ENCODE measurements at places on chromosomes 2 and 18.

DNA sequence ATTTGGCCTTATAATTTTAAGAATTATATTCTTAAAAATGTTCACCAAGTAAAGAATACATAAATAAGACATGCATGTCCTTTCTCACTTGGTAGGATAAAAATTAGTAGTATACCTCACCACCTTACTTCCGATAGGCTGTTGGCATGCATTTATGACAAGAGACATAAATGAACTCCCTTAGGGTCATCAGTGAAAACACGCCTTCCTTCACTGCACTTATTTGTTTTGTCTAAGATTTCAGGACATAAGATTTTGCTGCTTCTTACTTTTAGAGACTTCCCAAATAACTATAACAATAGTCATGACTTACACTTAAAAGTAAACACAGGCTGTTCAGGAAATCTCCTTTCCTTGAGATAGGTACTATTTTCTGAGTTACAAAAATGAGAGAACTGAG lies 661.3 kb upstream of the CNTNAP5 start:
- DNase-seq = no peak

DNA sequence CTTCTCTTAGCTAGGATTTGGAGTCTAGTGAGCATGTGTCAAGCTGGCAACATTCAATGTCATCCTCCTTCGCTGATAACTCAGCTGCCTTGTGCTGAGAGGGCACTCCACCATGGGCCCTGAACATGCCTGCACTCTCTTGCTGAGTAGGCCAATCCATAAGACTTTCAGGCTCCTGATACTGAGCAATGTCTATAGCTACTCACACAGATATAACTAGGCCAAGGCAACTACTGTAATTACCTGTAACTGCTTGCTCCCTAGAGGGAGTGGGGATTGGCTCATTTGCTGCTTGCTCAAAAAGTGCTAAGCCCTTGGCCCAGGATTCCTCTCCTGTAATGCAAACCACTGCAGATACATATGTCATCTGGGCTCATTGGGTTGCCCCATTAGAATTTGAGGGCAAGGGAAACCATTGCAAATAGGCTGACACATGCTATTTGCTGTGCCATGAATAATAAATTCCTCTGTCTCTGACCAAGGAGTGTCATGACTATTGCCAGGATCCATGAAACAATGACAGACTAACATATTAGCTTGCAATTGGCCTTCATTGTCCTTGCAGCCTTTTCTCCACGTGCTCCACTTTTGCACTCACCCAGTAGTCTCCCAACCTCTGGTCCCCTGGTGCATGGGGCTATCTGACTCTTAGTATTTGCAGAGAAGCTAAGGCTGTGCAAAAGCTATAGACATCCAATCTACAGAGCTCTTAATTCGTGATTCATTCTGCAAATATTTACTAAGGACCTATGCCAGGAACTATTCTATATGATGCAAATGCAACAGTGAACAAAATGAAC lies 36.9 kb upstream of the BMPR2 start:
- no peak for DNase-seq

GRCh38 chr2:64142741-64143168 lies 1.5 kb downstream of the PELI1 start:
- no peak for DNase-seq

GRCh38 chr2:42882756-42883155 lies 90.4 kb upstream of the HAAO start:
- no peak for DNase-seq

DNA sequence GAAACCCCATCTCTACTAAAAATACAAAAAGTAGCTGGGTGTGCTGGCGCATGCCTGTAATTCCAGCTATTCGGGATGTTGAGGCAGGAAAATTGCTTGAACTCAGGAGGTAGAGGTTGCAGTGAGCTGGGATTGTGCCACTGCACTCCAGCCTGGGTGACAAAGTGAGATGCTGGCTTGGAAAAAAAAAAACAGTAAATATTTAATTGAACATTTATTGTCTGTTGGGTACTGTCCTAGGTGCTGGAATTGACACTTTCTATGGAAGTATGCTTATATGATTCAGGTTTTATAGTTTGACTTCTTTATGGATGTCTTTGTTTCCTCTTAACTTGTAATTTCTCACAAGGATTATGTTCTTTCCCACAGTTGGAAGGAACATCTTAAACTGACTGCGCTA lies 633.1 kb upstream of the SETBP1 start:
- no peak for DNase-seq

DNA sequence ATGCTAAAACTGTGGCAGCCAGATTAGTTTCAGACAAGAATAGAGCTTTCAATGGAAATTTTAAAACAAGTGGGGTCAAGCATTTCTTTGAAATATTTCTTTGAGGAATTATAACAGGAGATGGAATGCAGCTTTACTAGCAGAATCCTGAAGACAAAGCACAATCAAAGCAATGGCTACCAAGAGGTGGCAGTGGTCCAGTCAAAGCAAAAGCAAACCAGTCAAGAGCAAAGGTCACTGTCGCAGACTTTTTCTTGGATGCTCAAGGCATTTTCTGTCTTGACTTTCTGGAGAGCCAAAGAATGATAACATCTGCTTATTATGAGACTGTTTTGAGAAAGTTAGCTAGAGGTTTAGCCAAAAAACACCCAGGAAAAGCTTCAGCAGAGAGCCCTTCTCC lies 351.2 kb upstream of the DLGAP1 start:
- no peak for DNase-seq

GRCh38 chr2:148237911-148238310 lies 217.0 kb downstream of the MBD5 start:
- DNase-seq = no peak

GRCh38 chr2:121372082-121372481 lies 87.1 kb upstream of the TFCP2L1 start:
- DNase-seq = no peak

- no peak for DNase-seq
Observed at GRCh38 chr2:160417745-160418397, 75.7 kb downstream of the RBMS1 start.

GRCh38 chr2:238509903-238510302 lies 83.2 kb downstream of the ASB1 start:
- no peak for DNase-seq

DNA sequence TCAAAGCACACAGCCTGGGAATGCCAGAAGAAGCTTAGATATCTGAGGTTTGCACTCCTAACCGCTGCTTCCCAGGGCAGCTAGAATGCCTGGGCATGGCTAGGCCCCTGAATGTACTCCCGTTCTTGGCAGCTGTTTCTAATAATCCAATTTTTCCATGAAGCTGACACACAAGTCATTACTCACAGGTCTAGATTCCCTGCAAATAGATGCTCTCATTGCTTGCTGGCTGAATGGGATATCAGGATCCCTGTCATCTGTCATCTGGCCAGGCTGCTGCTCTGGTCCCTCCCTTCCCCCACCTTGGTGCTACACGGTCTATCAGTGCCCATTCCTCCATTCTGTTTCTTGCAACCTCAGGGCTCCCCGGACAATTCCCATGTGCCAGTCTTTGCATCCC lies 40.7 kb upstream of the TEX51 start:
- no peak for DNase-seq

- DNase-seq = no peak
Observed at GRCh38 chr18:63063171-63063570, 256.4 kb downstream of the BCL2 start.

DNA sequence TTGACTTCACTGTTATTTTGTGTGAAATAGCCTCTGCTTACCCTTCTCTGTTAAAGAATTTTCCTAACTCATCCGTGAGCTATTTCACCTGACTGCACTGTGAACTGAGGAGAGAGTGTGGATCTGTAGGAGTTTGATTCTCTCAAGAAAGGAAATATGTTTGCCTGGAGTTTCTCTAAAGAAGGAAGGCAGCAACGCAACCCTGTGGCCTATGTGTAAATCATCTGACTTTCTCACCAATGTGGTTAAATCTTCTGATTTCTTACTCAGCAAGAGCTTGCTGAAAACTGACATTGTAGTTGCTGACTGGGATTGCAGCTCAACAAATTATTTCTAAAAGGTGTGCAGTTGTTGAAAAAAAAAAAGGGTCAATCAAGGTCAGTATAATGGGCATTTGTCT lies 153.9 kb upstream of the PELI1 start:
- DNase-seq = no peak

- DNase-seq = no peak
Observed at GRCh38 chr18:46246101-46246500, 141.9 kb downstream of the HAUS1 start.

- DNase-seq = no peak
Observed at GRCh38 chr2:192007581-192008228, 160.8 kb upstream of the CAVIN2 start.

- DNase-seq = no peak
Observed at GRCh38 chr2:122163617-122164016, 408.2 kb downstream of the TSN start.

DNA sequence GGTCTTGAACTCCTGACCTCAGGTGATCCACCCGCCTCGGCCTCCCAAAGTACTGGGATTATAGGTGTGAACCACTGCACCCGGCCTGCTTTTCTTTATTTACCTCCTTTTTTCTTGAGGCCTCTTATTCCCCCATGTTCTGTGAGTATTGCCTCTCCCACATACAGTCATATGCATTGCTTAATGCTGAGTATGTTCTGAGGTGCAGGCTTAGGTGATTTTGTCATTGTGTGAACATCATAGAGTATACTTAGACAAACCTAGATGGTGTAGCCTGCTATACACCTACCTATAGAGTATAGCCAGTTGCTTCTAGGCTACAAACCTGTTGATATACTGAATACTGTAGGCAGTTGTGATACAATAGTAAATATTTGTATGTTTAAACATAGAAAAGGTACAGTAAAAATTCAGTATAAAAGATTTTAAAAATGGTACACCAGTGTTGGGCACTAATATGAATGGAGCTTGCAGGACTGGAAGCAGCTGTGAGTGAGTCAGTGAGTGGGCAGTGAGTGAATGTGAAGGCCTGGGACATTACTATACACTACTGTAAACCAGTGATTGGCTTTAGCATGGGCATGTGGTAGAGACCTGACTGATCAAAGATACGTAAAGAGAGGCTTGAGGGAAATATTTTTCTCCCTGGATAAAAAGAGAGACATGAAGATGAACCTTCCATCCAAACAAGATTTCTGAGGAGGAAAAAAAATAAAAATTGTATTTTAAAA lies 17.6 kb downstream of the SLC39A10 start:
- no peak for DNase-seq

- DNase-seq = no peak
Observed at GRCh38 chr2:177592397-177592796, 199.8 kb downstream of the AGPS start.

GRCh38 chr2:65142515-65142914 lies 12.6 kb upstream of the RAB1A start:
- DNase-seq = no peak

GRCh38 chr2:201057087-201057521 lies 14.4 kb downstream of the HYCC2 start:
- DNase-seq = no peak

- DNase-seq = peak; percentile 1
Observed at GRCh38 chr2:203238292-203238703, 520 bp upstream of the CYP20A1 start.

DNA sequence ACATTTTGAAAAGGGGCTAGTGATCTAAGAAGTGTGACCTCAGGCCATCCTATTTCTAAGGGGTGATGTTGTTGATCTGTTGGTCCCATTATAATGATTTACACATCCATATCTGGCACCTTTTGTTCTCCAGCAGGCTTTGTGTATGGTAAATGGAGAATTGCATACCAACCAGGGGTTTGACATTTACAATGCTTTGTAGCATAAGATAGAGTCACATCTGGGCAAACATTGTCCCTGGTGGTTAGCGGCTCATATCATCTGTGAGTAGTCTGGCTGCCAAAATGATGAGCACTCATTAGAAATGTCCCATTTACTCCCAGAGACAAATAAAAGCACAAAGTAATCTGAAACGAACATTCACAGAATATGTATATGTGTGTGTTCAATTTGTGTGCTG lies 1775.5 kb upstream of the CELF4 start:
- no peak for DNase-seq

DNA sequence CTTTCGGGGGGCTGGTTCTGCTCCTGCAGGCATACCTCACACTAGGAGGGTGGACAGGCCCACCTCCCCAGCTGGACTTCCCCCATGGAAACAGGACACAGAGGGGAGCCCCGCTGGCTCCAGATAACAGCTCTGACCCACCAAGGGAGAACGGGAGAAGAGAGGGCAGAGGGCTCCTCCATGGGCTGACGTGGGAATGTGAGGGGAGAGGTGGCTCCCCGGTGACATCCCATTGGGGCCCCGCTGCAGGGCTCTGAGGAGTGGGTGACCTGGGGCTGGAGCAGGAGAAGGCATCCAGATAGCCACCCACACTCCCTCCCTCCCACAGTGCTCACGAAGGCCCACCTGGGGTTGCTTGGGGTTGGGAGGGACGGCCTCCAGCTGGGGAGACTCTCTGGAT lies 45.9 kb downstream of the FBLN7 start:
- DNase-seq = no peak

- no peak for DNase-seq
Observed at GRCh38 chr2:157233506-157233905, 24.0 kb upstream of the GALNT5 start.

GRCh38 chr2:53353135-53354114 lies 414.2 kb upstream of the CHAC2 start:
- no peak for DNase-seq

- DNase-seq = no peak
Observed at GRCh38 chr2:99602476-99602875, 112.7 kb upstream of the REV1 start.

DNA sequence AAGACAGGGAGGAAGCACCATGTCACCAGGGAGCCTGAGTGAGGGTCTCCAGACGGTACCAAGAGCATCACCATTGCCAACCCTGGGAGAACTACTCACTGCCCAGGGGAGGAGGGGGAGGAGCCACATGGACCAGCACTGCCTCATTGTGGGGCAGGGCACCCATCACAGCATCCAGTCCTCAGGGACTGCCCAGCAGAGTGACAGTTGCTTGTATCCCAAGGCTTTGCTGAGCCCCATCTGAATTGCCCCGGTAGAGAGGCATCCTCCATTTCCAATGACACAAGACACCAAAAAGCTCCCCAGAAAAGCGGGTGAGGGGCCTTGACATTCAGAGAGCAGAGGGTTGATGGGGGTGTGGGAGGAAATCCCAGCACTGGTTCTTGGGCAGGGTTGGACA lies 6.8 kb upstream of the CIB4 start:
- DNase-seq = no peak
